ENCODE measurements at places on chromosomes 5 and 9. TPM values are rescaled to one million over a fixed set of nuclear protein-coding genes. Genes with fewer than 3 reads are reported as not detected.

The MED27 gene
- 17.4 TPM for total RNA-seq

- H3K27ac ChIP-seq: no peak overlapping the region
- H3K27me3 ChIP-seq: no peaks in the 10 kb centered on the region
- H3K4me3 ChIP-seq: no peak overlapping the region
- peaks cover 52% of the 10 kb centered on the region for H3K36me3 ChIP-seq
- no peaks in the 10 kb centered on the region for H3K4me1 ChIP-seq
These were observed 10.3 kb downstream of the CDC37L1 start for GRCh38 chr9:4689687-4690104.

GRCh38 chr5:97554977-97555643 is 372.1 kb upstream of the RIOK2 start:
- no peaks in the 10 kb centered on the region for H3K4me1 ChIP-seq
- no peaks in the 10 kb centered on the region for H3K27me3 ChIP-seq
- no peaks in the 10 kb centered on the region for H3K36me3 ChIP-seq
- DNase-seq: no peak

GRCh38 chr5:142215915-142216681 is 107.5 kb downstream of the NDFIP1 start:
- no peak for DNase-seq
- no peaks in the 10 kb centered on the region for H3K27me3 ChIP-seq
- H3K36me3 ChIP-seq: no peaks in the 10 kb centered on the region
- peaks cover 9% of the 10 kb centered on the region for H3K4me1 ChIP-seq

- H3K4me3 ChIP-seq: no peak overlapping the region
- DNase-seq: no peak
- H3K4me1 ChIP-seq: no peaks in the 10 kb centered on the region
- no peak overlapping the region for H3K27ac ChIP-seq
- H3K27me3 ChIP-seq: peaks cover 21% of the 10 kb centered on the region
These were observed 1.7 kb upstream of the FAM163B start for GRCh38 chr9:133610845-133611244.

GRCh38 chr5:73459366-73459765 is 10.8 kb upstream of the FOXD1 start:
- H3K4me1 ChIP-seq: no peaks in the 10 kb centered on the region
- H3K27ac ChIP-seq: no peak overlapping the region
- no peaks in the 10 kb centered on the region for H3K36me3 ChIP-seq
- H3K4me3 ChIP-seq: no peak overlapping the region
- no peak for DNase-seq

GRCh38 chr5:65926276-65926783 is at the start of gene ERBIN:
TSS of gene ERBIN (plus strand) at chr5:65926575. CDS start at chr5:65992719, 66,144 bp downstream.
- H3K27ac ChIP-seq: peak within 1 kb of the TSS; percentile 98
- no peaks in the 10 kb centered on the region for H3K27me3 ChIP-seq
- H3K4me3 ChIP-seq: peak within 1 kb of the TSS; percentile 87
- peaks cover 6% of the 10 kb centered on the region for H3K36me3 ChIP-seq
- peaks cover 26% of the 10 kb centered on the region for H3K4me1 ChIP-seq

DNA sequence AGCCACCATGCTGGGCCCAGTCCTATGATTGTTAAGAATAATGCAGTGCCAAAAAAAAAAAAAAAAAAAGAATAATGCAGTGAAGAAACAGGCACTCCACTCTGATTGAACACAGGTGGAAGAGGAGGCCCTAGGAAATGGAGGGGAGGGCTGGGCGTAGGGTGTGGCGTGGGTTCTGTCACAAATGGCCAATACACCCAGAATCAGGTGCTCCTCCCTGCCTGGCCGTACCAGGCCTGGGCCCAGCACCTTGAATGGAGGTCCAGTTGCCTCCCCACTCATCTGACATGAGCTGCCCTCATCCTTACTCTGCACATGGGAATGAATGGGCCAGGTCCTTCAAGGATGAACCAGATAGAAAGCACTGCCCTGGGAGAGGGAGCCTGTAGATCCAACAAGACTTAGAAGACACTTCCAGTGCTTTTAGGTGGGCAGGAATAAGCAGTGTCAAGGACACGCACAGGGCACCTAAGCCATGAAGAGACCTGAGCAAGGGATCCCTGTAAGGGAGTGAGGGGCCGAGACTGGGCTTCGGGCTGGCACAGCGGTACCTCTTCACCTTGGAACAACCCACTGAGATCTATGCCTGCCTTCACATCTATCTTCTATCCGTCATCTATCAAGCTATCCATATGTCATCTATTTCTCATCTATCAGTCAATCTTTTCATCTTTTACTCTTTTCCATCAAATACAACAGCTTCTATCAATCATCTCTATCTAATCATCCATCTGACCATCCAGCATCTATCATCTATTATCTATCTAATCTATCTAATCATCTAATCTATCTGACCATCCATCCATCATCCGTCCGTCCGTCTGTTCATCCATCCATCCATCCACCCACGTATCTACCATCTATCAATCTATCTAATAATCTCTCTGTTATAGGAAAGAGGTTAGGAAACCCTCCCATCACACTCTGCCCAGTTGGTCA is 15.9 kb downstream of the NINJ1 start:
- no peak overlapping the region for H3K4me3 ChIP-seq
- H3K27me3 ChIP-seq: no peaks in the 10 kb centered on the region
- H3K27ac ChIP-seq: no peak overlapping the region
- H3K36me3 ChIP-seq: peaks cover 17% of the 10 kb centered on the region

- H3K36me3 ChIP-seq: no peaks in the 10 kb centered on the region
- H3K4me1 ChIP-seq: no peaks in the 10 kb centered on the region
- no peak overlapping the region for H3K4me3 ChIP-seq
- H3K27me3 ChIP-seq: peaks cover 9% of the 10 kb centered on the region
- no peak for DNase-seq
- no peak overlapping the region for H3K27ac ChIP-seq
These were observed 223.7 kb upstream of the NFIL3 start for GRCh38 chr9:91647371-91647770.

- H3K27me3 ChIP-seq: peaks cover 33% of the 10 kb centered on the region
- DNase-seq: no peak
- no peaks in the 10 kb centered on the region for H3K36me3 ChIP-seq
- H3K4me1 ChIP-seq: no peaks in the 10 kb centered on the region
These were observed 120.7 kb upstream of the MVB12B start for GRCh38 chr9:126205845-126206498.

All from CD4-positive, alpha-beta T cell (primary cell).